GM04504 (cell line): ENCODE measurements at places on chromosomes 13 and 19.
A peak's percentile ranks its signal among the peaks of the same experiment; 100 is the strongest.

DNA sequence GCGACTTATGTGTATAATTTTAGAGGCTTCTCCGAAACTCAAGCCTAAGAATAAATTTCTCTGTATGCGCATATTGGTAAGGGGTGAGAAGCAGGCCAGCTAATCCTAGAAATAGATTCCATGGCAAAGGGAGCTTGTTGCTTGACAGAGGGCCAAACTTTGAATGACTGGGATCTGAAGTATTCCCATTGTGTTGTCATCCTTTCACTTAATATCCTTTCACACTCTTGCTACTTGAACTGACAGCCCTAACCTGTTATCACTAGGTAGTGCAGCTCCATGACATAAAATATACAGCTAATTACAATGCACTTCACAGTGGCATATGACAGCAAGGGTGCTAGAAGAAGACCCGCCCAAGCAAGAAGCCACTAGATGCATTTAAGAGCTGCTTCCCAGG, 309.8 kb downstream of the OXGR1 start:
- no peak for DNase-seq

DNA sequence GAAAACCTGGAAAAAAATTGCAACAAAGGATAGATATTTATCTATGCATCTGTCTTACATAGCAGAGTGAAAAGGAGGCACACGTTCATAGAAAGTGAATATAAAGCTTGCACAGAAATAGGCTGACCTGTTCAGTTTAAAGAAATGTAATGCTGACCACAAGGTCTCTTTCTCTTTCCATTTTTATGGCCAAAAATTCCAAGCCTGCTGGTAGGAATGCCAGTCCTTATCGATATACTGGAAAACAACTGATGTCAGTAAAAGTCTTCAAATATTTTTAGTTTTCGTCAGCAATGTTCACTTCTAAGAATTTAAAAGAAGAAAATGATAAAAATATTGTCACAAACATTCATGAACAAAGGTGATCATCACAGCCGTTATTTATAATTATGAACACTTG, 59.0 kb upstream of the MCF2L start:
- DNase-seq = no peak

GRCh38 chr19:45276284-45276687, 25.2 kb downstream of the MARK4 start:
- no peak for DNase-seq

- DNase-seq = no peak
These were observed 183.5 kb upstream of the TSC22D1 start for GRCh38 chr13:44759384-44760360.

DNA sequence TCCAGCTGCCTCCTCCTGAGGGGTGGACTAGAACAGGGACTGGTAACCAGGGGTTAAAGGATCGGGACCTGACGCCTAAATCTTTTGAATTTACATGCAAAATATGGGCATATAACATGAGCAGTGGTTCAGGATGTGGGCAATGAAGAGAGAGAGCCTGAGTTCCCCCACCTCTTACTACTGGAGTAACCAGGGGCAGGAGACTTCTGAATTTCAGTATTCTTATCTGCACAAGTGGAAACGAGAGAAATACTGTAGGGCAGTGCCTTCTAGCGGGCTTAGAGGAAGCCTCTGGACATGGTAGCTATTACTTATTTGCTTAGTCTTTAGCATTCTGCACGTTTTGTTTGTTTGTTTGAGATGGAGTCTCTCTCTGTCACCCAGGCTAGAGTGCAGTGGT, 26.3 kb downstream of the BCAT2 start:
- DNase-seq = no peak

GRCh38 chr19:55358943-55359908, 3.8 kb downstream of the GARIN5B start:
- DNase-seq = no peak

- no peak for DNase-seq
These were observed 66.4 kb downstream of the F2RL3 start for GRCh38 chr19:16955161-16955560.

DNA sequence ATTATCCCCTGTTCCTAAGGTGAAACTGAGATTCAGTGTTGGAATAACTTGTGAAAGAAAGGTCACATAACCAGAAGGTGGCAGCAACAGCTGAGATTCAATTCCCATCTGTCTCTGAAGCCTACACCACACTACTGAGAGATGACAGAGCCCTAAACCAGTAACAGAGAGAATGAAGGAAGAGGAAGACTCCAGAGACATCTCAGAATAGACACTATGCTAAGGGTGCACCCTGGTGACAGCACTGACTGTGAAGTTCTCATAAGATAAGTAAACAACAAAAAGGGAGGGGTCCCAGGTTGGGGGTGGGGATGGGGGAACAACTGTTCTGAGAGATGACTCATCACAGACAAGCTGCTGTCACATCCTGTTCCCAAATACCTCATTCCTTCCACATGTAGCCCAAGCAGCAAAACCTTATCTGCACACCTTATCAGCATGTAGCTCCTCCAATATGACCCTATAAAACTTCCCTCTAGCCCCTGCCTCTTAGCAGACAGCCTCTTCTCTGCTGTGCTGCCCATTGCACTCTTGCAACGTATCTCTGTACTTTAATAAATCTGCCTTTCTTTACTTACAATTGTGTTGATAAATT, 46.5 kb downstream of the UTP14C start:
- DNase-seq = peak; percentile 26

GRCh38 chr19:14510311-14511228, 7.6 kb downstream of the DNAJB1 start:
- peak; percentile 73 for DNase-seq

DNA sequence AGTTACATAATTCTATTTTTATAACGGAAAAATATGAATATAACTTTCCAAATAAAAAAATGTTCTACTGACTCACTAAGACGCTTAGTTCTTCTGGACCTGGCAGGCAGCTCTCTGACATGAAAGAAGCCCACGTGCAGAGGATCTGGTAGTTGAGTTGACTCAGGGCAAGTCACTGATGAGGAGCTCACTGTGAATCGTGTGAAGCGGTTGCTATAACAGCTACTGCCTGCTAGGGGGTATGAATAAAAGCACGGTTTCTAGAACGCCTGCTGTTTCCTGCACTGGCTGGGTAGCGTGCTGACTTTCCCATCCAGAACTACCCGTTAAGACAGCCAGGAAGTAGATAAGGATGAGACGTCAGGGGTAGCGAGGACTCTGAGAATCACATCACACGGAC, 54.7 kb upstream of the WASF3 start:
- DNase-seq = peak; percentile 86

DNA sequence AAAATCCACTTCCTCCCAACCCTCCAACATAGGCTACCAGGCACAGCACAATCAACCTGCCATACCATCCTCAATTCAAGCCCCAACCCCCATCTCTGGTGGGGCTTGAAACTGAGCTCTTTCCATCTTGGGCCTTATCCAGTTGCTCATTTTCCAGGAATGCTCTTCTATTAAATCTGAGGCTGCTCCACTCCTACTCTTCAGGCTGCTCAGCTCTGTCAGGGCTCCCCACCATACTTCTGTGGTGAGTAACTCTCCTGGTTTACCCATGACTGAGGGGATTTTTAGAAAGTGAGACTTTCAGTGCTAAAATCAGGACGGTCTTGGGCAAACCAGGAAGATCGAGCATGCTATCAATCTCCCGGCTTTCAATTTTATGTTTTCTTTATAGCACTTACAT, 512.8 kb downstream of the LMO7 start:
- peak; percentile 52 for DNase-seq

DNA sequence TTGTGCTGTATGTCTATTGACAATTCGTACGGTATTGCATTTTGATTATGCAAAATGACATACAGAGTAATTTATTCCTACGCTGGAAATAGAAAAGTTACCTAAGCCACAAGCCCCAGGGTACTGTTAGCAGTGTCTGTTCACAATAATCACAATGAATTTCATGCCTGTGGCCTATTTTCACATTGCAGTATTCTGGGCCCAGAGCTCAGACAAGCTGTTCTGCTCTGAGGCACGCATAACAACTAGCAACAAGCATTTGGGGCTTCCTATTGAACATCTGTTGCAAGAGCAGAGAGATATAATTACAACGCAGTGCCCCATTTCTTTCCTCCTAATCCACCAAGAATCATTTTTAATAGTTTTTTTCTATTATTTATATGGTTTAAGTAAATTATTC, 158.9 kb upstream of the SGCG start:
- DNase-seq = no peak

- no peak for DNase-seq
These were observed 80.3 kb upstream of the FRY start for GRCh38 chr13:31951215-31951678.

DNA sequence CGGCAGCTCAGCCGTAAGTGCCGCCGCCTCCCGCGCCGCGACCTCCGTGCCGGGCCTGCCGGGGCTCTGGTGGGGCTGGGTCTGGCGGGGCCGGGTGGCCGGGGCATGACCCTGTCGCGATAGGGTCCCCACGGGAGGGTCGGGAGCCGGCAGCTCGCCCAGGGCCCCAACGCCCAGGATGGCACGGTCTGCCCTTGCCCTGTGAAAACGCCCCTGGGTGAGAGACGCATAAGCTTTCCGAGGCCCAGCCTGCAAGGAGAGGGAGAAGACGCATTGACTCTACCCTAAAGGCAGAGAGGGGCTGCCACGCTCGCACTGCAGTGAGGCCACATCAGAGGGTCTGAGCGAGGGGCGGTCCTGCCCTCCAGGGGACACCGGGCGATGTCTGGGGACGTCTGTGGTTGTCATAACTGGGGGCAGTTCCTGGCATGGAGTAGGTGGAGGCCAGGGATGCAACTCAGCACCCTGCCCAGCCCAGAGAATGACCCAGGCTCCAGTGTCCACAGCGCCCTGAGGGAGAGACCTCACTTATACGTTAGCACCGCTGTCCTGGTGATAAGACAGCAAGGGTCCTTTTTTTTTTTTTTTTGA, 539 bp downstream of the ZNF554 start:
- DNase-seq = no peak

DNA sequence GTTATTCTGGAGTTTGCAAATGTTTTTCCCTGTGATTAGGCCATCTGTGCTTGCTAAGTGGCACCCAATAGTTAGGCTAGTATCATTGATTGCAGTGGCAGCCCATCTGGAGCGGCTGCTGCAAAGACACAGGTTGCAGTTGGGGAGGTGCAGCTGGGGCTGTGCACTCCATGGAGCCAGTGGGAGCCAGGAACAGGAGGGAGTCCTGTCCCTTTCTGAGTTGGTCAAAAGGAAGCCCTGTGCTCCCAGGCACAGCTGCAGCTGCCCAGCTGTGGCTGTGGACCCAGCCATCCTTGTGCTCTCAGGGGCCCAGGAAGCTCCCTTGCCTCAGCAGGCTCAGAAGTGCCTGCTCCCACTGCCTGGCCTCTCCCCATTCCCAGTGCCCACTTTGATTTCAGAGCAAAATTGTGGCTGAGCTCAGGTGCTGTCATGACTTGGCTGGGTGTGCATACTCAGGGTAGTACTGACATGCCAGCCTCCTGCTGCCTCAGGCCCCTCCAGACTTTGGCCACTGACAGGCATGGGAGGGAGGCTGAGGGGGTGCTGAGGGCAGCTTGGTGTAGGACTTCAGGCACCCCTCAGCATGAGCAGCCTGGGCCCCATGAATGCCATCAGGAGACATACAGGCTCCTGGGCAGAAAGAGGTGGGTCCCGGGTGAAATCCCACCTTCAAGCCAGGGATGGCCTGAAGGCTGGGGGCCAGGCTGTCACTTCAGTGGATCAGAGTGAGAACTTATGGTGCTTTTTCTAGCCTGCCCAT, 270.6 kb downstream of the PCDH20 start:
- DNase-seq = no peak

GRCh38 chr13:96988441-96988840, 5.8 kb downstream of the OXGR1 start:
- no peak for DNase-seq

DNA sequence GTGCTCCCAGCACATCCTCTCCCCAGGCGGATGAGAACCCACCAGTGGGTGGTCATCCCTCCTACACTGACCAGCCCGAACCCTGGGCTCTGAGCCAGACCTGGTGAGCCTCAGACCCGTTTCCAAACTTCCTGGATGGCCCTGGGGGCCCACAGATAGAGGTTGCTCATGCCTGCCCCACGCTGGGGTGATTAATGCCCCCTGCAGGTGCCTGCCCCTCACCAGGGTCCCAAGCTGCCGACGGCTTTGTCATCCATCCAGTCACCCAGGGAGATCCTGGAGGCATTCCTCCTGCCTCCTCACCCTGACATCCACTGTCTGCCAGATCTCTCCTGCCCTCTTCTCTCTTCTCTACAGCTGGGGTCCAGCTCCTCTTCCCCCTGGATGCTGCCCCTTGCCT, 28.4 kb upstream of the PLA2G4C start:
- DNase-seq = no peak

GRCh38 chr19:12956446-12957388, at the start of gene GADD45GIP1:
GADD45GIP1 (minus strand) TSS chr19:12957223; CDS start chr19:12957212, 11 bp downstream.
- DNase-seq = no peak

DNA sequence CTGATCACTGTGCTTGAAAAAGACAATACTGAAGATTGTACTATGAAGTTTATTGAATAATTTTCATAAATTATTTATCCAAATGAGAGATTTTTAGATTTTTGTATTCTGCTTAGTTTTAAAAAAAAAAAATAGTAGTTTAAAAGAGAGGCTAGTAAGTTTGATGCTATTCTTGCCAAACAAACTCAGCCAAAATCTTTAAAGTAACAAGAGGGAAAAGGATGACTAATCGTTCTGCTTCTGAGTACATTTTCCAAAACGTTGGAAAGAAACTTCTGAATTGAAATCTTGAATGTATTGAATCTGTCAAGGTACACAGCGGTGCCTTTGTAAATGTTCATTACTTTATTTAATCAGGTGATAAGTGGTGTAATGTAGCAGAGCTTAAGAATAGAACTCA, 34.4 kb downstream of the NUP58 start:
- DNase-seq = no peak

DNA sequence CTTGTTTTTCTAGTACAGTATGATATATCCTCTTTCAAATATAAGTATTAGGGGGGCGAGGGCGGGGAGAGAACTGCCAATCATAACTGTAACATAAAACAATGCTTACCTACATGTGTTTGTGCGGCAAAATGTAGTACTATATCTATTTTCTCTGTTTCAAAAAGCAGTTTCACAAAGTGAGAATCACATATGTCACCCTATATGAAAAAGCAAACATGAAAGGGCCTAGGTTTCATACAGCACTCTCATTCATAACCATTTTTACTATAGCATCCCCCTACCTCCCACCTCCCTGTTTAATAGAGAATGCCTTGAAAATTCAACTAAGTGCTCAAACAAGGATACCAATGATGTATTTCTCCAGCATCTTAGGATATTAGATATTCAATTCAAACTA, 5.2 kb downstream of the TGDS start:
- no peak for DNase-seq

GRCh38 chr19:12834566-12834943, at the start of gene RTBDN:
RTBDN (minus strand) TSS chr19:12834579; CDS start chr19:12829979, 4,600 bp downstream.
- DNase-seq = no peak
